Activated CD4-positive, alpha-beta T cell treated with anti-CD3 and anti-CD28 coated beads, Interleukin-2, amount 50 U/mL, for 16 hours (primary cell): ENCODE measurements at places on chromosomes 2 and 18.

DNA sequence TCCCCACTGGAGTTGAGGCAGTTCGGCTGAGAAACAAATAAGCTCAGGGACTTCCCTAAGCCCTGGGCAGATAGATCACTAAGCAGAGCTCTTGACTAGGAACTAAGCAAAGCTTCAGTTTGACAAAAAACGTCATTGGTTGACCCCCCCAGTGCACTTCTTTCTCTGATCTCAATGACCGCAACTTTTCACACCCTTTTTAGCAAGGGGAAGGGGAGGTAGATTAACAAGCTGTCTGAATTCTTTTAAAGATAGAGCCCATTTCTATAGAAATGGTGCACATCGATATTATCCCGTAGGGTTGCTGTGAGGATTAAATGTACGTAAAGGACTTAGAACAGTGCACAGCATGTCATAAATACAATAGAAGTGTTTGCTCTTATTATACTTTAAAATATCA is 42.5 kb downstream of the PIEZO2 start:
- DNase-seq = no peak

DNA sequence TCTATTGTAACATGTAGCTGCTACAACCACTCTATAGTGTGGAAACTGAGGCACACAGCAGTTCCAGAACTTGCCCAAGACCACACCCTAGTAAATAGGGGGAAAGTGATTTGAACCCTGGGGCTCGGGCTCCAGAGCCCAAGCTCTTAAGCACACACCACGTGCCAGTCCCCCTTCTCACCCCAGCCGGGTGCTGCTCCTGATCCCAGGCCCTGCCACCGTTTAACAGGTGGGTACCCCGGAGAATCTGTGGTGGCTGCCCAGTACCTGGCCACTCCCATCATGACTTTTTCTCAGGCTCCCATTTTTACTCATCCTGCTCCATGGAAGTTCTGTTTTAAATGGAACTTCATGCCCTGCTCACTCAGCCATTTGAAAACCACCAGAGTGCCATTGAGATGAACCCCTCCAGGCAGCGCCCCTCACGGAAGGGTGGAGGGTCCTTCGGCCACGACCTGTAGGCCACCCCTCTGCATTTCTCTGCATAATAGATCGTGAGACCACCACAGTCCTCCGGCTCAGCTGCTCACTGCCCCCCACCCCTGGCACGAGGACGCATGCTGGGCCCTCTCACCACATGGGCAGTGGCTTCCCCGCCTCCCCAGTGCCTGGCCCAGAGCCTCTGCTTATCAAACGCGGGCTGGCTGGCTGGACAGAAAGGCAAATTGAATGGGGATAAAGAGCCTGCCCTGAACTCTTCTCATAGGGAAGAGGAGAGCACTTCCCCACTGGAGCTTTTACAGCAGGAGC is 42.1 kb downstream of the TMEM37 start:
- DNase-seq = no peak

DNA sequence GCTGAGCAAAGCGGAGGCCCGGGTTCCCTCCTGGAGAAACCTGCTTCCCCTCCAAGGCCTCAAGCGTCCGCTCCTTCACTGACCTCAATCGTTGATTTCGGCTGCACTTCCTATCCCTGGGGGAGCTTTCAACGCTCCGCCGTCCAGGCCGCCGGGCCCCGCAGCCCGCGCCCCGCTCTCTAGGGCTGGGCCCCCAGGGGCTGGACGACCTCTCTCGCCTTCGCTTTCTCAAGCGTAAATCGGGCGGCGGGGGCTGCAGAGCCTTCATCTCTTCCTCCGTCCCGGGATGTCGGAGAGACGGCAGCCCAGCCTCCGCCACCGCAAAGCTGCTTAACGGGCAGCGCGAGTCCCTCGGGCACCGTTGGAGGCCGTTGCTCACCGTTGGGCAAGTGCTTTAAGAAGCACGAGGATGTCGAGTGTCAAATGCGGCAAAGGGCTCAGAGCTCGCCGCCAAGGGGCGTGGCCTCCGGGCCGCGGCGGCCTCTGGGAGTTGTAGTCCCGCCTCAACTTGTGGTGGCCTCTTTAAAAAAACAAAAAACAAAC is 8.5 kb downstream of the HES6 start:
- DNase-seq = peak; percentile 67

DNA sequence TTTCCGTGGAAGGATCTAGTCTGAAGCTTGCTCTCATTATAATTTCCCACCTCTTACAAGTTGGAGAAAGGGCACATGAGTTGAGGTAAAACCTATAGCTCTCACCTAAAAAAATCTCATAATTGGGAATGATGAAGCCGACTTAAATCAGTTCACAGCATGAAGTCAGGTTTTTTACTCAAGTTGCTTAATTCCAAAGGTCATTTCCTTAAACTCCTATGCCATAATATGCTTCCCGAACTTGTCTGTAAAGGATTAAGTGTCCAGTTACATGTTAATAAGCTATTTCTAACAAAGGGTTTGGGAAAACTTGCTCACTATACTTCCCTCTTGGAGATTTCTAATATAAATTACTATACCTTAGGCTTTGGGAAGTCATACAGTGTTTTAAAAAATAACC is 481.2 kb downstream of the NUP35 start:
- DNase-seq = no peak

GRCh38 chr2:216107760-216108159 is 1.4 kb upstream of the XRCC5 start:
- DNase-seq = no peak

GRCh38 chr2:196927376-196928225 is 1.1 kb upstream of the PGAP1 start:
- DNase-seq = peak; percentile 90

DNA sequence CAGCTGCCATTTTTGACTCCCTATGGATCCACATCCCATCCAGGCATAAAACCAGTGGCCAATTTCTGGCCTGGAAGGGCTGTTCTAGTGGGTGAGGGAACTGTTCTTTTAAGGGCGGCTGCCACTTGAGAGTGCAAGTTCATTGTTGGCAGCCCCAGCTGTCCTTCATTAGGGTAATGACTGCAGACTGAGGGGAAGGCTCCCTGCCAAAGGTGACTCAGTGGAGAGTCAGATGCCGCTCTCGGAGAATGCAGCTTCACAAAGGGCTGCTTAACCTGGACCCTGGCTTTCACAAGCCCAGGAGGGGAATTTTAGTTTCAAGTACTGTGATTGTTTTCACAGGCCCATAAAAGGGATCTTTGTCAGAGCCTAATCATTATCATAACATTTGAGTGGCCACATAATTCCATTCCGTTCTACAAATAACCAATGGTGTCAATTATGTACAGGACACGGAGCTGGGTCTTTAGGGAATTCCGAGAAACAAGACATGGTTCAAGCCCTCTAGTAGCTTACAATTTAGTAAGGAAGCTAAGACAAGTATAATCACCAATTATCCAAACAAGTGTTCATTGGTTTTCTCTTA is 235.7 kb downstream of the CDCA7 start:
- no peak for DNase-seq

DNA sequence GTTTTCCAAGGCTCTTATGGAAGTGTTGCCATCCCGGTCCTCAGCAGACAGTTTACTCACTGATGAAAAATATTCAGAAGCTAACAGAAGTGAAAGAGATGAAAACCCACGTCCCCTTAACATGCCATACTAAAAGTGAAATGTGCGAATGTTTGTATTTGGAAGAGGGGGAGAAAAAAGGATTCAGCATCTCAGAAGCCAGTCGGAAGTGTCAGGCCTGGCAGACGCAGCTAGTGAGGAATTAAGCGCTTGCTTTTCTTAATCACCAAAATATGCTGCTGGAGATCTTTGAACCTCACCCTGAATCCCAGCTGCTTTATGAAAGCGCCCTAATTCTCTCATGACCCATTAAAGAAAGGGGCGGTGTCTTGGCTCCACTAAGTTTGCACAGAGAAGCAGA is 653.7 kb downstream of the DCDC2C start:
- no peak for DNase-seq

- peak; percentile 77 for DNase-seq
Measured at GRCh38 chr18:55489034-55489986, 98.7 kb downstream of the TCF4 start.

GRCh38 chr2:524442-524841 is 152.8 kb downstream of the TMEM18 start:
- DNase-seq = no peak

DNA sequence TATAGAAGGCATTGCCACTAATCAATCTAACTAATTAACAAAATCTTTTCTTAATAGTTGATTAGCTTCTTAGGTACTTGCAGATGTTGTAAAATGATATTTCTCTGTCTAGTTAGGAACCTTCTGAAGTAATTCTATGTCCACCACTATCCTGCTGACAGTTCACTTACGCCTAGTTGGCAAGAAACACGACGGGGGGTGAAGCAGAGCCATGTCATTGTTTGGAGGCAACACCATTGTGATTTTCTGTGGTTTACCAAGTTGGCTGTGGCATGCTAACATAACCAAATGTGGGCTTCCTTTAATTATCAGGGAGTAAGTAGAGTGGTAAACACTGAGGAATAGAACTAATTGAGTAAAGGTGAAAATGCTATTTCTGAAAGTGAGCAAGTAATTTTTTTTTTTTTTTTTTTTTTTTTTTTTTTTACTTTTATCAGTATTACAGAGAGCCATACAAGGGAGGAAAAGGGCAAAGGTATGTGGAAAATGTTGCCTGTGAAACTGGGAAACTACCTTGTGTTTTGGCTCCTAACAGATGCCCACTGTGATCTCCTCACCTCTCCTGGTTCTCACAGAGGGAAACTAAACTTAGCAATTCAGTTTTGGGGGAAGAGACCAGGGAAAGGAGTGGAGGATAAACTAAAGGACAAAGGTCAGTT is 126.8 kb downstream of the MEIS1 start:
- DNase-seq = no peak

DNA sequence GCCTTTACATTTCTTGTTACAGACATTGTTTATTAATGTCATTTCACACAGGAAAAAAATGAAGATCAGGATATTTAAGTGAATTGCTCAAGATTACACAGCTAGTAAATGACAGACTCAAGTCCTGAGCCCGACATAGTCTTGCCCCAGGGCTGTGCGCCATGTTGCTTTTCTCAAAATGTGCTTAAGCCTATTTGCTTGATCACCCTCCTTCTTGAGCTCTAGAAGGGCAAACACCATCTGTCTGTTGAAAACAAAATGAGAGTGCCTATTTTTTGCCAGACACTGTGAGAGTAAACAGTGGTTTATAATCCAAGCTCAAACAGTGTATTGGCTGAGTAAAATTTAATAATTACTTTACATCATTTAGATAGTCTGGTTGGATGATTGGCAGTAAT is 34.8 kb upstream of the HNMT start:
- DNase-seq = no peak

GRCh38 chr2:118852605-118853128 is 5.2 kb upstream of the EN1 start:
- DNase-seq = no peak

DNA sequence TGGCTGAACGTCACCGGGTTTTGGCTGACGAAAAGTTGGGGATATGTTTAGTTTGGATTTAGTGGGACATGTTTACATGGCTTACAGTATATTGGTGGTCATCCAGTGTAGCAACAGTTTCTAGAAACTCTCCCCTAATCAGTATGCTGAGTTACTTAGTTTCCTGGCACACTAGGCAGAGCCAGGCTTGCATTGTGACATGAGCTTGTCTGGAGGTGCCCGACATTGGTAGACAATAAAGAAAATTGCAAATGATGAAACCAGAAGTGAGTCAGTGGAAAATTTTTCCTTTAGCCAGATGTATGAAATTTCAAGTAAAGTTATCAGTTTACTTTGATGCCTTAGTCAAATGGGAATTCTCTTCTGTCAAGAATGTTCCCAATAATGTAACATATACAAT is 276.1 kb downstream of the RDH14 start:
- no peak for DNase-seq

DNA sequence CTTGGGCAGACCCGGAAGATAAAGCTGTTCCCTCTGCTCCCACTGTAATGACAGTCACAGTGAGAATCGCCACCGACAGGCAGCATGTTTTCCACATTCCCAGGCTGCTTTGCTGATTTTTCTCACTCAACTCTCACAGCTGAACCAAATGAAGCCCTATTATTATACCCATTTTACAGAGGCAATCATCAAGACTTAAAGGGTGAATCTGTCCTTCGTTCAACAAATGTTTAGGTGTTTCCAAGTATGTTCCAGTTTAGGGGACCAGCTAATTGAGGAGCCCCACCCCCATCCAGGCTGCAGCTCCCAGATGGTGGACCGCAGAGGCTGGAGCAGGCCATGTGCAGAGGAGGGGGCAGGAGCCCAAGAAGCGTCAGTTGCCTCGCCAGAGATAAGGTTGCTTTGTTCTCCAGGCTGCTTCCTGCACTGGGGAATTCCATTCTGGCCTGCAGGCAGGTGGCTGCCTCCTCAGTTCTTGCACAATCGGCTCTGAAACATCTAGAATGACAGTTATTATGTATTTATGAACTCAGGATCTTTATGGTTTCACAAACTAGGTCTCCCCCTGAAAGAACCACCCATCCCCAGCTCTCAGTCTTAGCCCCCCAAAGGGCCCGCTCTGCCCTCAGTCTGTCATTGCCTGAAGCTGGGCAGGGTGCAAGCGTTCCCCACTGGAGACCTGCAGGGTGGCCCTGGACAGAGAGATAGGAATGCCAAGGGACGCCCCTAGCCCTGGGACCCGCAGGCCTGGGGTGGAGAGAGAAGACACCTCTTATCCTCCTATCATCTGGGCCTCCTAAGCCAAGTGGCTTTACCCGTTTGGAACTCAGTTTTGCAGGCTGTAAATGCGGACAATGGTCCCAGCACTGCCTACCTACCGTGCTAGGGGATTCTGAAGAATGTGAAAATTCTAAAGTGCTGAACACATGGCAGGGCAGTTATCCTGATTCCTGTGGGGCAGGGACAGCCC is 49.1 kb upstream of the MYCN start:
- DNase-seq = no peak

- DNase-seq = no peak
Measured at GRCh38 chr2:38653380-38653714, 12.6 kb upstream of the GALM start.

DNA sequence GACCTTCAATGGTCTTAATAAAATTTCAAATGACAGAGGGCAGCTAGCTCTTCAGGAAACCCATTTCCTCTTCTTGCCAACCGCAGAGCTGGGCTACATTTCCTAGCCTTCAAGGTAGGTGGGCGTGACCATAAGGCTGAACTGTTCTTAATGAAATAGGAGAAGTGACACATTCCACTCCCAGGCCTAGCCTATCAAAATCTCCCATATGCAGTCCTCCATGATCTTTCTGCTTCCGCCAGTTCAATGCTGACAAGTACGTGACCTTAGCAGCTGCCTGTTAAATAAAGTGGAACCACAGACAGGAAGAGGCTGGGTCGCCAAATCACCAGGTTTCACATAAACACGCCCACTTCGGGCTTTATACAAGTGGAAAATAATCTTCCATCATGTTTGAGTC is 13.2 kb downstream of the SERPINE2 start:
- DNase-seq = peak; percentile 78

- no peak for DNase-seq
Measured at GRCh38 chr2:11175293-11175795, 20.1 kb downstream of the SLC66A3 start.

DNA sequence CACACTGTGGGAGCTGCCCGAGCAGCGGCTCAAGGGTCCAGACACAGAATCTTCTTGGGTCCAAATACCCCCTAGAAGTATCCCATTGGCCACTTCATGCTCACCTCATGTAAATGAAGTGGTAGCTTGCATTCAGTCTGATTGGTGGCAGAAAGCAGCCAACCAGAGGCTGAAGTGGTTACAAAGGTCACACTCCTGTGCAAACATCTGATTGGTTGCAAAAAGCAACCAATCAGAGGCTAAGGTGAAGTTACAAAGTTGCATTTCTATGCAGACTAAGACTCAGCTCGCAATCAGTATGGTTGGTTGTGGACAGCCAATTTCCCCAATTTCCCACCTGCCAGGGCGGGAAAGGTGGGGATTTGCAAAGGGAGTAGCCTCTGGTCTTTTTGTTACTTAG is 94.3 kb downstream of the DGKD start:
- DNase-seq = peak; percentile 5
